SK-N-SH treated with all-trans-retinoic acid at 6 μM for 48 hours (cell line): ENCODE measurements at places on chromosomes 13 and 19.

- ATAC-seq, result peak; percentile 80
These were observed 21.4 kb downstream of the MAP4K1 start for GRCh38 chr19:38596057-38596981.

DNA sequence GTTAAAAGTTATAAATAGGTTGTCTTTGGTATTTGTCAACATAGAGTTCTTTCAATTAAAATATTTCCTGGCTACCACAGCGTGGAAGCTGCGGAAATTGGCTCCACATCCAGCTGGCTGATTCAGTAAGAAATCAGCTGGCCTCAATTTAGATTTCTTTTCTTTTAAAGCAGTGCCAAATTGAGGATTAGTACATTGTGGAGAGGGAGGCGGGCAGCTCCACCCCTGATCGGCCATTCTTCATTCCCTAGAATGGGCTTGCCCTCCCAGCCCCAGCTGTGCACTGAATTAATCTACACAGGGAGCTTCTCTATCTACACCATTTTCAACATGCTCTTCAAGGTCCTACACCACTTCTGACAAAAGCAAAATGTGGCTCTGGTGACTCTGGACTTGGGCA is 624.8 kb downstream of the DACH1 start:
- no peak for ATAC-seq

GRCh38 chr19:35176181-35176570 is 21.6 kb downstream of the FXYD5 start:
- ATAC-seq, result no peak

DNA sequence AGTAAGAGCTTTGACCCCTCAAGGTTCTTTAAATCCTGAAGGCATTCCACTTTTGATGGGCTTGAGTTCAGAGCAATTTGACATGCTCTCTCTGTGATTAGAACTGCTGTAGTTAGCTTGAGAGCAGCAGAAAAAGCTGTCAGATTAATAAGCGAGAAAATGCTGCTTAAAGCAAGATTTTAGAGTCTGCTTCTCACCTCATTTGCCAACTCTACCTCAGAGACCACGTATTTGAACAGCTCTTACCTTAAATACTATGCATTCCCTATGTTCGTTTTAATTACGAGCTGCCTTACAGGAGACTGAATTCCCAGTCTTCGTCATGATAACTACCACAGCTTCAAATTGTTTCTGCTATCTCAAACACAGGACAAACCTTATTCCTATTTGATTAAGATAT is 253.4 kb downstream of the SLITRK6 start:
- ATAC-seq, result no peak

DNA sequence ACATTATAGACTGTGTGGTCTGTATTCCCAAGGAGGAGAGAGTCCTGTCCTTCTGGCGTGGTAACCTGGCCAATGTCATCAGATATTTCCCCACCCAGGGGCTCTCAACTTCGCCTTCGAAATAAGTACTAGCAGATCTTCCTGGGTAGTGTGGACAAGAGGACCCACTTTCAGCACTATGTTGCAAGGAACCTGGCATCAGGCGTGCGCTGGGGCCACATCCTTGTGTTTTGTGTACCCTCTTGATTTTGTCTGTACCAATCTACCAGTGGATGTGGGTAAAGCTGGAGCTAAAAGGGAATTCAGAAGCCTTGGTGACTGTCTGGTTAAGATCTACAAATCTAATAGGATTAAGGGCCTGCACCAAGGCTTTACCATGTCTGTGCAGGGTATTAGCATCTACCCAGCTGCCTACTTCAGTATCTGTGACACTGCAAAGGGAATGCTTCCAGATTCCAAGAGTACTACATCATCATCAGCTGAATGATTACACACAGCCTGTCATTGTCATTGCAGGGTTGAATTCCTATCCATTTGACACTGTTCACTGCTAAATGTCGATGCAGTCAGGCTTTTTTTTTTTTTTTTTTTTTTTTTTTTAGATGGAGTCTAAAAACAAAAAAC is 148.0 kb downstream of the PRR20E start:
- ATAC-seq, result no peak
